Body of pancreas (tissue), 4 donors: ENCODE measurements at places on chromosomes 16 and 17. TPM values are rescaled to one million over a fixed set of nuclear protein-coding genes. Genes with fewer than 3 reads are reported as not detected.

RAC3 gene
- total RNA-seq = 3.1 TPM

KRTAP3-2 gene
- not detected for total RNA-seq

GRCh38 chr17:48392857-48393256 is 37.2 kb downstream of the SKAP1 start:
- no peak for DNase-seq

- DNase-seq = no peak
Observed at GRCh38 chr17:60391471-60392041, 377 bp downstream of the USP32 start.

DNA sequence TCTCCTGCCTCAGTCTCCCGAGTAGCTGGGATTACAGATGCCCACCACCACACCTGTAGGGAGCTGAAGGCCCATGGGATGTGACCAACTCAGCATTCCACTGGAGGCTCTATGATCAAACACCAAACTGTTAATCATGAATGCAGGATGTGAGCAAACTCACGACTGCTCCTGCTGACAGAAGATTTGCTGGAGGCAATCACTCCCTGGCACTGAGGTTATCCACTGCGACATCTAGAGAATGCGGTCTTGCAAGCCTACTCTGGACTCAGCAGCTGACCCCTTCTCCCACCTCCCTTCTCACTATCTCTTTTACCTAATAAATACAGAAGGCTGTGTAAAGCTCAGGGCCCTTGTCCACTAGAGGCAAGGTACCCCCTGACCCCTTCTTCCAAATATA is 4.9 kb downstream of the TEX14 start:
- DNase-seq = no peak

GRCh38 chr17:77542551-77543490 is 402.1 kb downstream of the SEC14L1 start:
- peak; percentile 74 for DNase-seq

MRPS7 gene
- 13.7 TPM for total RNA-seq

DNA sequence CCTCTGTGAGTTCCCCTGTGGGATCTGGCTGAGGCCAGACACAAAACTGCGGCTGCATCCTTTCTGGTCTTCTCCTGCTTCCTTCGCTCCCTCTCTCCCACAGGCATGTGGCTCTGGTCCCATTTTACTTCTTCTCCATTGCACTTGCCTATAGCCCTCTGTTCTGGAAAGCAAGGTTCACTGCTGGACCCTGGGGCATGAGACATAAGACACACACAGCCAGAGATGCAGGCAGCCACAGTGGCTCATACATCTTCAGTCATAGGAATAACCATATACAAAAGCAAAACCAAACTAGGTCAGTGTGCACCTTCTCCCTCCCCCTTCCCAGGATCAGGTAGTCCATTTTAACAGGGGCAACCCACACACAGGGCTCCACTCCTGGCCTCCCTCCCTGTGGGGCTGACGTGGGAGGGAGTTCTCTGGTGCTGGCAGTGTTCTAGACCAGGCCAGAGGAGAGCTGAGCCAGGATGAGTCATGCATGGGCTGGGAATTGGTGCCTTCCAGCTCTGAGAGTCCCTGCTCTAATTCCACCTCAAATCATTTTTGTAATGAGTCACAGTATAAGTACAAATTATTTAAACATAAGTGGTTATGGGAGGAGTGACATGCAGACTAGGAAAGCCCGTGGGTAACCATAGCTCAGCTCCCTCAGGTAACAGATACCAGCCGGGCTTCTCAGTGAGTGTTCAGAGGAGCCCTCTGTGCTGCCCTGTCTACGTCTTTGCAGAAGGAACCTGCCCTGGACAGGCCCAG is 58.0 kb downstream of the ASIC2 start:
- peak; percentile 52 for DNase-seq

FAM171A2 gene
- not detected for total RNA-seq

GRCh38 chr16:48535369-48535787 is 74.6 kb downstream of the N4BP1 start:
- no peak for DNase-seq

GRCh38 chr17:9247401-9247938 is 226.2 kb downstream of the NTN1 start:
- DNase-seq = no peak

- DNase-seq = no peak
Observed at GRCh38 chr17:62119373-62119772, 54.3 kb upstream of the MED13 start.

PIK3R5 gene
- total RNA-seq = 4.7 TPM

DNA sequence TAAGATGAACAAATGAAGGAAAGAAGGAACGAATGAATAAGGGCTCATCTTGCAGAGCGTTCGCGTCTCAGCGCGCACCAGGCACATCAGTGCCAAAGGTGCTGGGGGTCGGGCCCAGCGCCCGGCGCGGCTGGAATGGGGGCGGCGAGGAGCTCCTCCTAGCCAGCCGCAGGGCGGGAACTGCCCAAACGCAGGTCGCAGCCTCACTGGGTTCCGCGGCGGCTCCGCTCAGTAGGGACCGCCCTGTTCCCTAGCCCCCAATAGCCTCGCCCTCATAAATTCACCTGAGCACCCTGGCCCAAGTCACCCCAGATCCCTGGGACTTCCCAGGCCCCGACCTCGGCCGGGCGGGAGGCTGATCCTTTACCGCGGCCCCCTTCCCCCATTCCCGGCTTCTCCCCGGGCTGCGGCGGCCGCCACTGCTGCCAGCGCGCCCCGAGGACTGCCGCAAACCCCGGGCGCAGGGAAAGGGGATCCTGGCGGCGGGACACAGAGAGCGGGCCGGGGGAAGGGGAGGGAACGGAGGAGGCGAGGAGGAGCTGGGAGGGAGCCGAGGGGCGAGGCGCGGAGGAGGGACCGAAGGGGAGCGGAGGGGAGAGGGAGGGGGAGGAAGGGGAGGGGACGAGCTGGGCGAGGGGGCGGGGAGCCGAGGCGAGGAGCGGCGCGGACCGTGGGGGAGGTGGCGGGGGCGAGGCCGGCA is 377 bp upstream of the CRHR1 start:
- DNase-seq = no peak

DNA sequence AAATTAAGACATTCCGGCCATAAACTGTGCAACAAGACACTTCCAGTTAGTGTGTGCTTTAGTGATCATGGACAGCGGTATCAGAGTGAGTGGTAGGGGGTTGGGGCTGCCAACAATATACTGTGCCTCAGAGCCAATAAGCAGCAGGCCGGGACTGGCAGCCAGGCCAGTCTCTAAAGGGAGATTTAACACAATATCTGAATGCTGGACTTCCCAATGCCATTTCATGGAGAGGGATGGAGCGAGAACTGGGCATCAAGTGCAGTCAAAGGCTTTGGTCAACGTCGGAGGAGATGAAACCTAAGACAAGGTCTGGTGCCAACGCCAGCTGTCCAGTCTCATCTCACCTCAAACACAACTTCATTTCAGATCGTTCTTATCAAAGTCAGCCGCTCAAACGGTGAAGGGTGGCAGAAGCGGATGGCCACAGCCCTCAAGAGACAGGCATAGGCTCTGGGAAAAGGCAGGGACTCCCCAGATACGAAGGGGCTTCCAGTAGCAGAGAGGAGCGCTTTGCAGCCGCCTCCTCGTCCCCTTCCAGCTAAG is 935 bp downstream of the USP32 start:
- DNase-seq = peak; percentile 43

NTN1 gene
- 3.6 TPM for total RNA-seq

KRT28 gene
- not detected for total RNA-seq

TMEM98 gene
- 88.2 TPM for total RNA-seq

ROGDI gene
- 21.8 TPM for total RNA-seq

ARL5C gene
- not detected for total RNA-seq

GRCh38 chr17:83002118-83002805 is 77.1 kb upstream of the METRNL start:
- no peak for DNase-seq

HCRT gene
- total RNA-seq = not detected

SLC2A4 gene
- total RNA-seq = 1.3 TPM

GRCh38 chr16:19344224-19344801 is 58.8 kb downstream of the CLEC19A start:
- no peak for DNase-seq

GRCh38 chr16:27237219-27238015 is 31.2 kb downstream of the NSMCE1 start:
- peak; percentile 46 for DNase-seq

SLFN12L gene
- 1.6 TPM for total RNA-seq

- no peak for DNase-seq
Observed at GRCh38 chr17:31225831-31226230, 71.2 kb downstream of the OMG start.

GRCh38 chr17:47844814-47845715 is 4.0 kb upstream of the SCRN2 start:
- no peak for DNase-seq

- DNase-seq = no peak
Observed at GRCh38 chr16:27640277-27640600, 90.3 kb downstream of the KATNIP start.

CETP gene
- total RNA-seq = 0.66 TPM

GRCh38 chr16:66845791-66846221 is 1.6 kb downstream of the CA7 start:
- no peak for DNase-seq

GRCh38 chr17:71447644-71448043 is 673.2 kb upstream of the SOX9 start:
- no peak for DNase-seq

DNA sequence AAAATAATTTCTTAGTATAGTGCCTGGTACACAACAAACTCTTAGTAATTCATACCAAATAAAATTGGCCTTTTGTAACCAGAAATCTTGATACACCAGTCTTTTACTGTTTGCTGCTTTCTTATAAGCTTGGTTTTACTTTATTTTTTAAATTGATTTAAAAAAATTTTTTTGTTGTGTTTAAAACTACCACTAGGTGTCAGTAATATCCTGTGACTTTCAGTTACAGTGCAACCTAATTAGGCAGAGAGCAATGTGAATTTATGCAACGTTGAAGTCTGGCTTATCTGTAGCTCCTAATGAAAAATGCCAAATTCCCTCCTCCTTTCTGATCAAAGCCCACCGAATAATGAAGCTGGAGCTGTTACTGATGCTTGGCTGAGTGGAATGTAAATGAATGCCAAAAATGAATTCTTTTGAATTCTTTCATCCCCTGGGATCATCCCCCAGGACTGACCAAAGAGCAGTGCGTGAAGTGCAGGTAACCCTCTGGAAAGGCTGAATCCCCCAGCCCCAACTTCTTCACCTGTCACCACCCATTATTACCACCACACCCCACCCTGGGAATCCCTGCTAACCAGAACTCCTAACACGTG is 3.8 kb downstream of the ERCC4 start:
- no peak for DNase-seq

IL17C gene
- not detected for total RNA-seq

CDK5R1 gene
- total RNA-seq = 1.0 TPM

DNA sequence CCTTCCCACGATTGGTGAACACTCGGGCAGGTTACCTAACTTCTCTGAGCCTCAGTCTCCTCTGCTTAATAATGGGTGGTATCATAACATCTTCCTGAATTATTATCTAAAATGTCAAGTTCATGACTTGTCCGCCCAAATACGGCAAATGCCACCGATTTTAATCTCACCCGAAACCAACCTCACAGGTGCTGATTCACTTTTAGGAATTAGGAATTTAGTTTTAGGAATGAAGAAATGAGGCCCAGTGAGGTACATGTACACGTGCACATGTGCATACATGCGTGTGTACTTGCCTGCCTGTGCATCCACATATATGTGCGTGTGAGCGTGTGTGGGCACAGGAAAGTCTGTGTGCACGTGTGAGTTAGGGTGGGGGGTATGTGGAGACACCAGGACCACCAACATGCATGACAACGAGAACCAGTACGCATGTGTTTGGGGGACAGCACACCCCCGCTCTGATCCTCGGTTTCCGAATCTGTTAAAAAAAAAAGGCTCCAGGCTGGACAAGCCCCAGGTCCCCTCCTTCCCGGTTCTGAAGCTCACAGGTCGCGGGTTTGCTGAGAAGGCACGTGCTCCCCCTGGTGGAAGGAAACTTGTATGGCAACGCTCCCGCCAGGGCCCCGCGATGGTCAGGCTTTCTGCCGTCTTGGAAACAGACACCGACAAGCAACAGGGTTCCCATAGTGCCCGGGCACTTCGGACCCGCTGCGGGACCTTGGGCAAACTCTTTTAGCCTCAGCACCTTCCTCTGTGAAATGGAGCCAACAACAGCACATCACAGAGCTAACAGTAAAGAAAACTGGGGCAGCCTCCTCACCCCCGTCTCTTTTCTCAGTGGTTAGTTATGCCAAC is 219.2 kb downstream of the RBFOX3 start:
- DNase-seq = peak; percentile 75

SLC16A6 gene
- total RNA-seq = not detected

- no peak for DNase-seq
Observed at GRCh38 chr17:10112962-10113361, 85.4 kb downstream of the GAS7 start.

MYOCD gene
- 0.66 TPM for total RNA-seq

- DNase-seq = no peak
Observed at GRCh38 chr16:4976079-4976478, 17.9 kb downstream of the SEC14L5 start.

- no peak for DNase-seq
Observed at GRCh38 chr17:4204710-4205173, 59.0 kb downstream of the ANKFY1 start.

DNA sequence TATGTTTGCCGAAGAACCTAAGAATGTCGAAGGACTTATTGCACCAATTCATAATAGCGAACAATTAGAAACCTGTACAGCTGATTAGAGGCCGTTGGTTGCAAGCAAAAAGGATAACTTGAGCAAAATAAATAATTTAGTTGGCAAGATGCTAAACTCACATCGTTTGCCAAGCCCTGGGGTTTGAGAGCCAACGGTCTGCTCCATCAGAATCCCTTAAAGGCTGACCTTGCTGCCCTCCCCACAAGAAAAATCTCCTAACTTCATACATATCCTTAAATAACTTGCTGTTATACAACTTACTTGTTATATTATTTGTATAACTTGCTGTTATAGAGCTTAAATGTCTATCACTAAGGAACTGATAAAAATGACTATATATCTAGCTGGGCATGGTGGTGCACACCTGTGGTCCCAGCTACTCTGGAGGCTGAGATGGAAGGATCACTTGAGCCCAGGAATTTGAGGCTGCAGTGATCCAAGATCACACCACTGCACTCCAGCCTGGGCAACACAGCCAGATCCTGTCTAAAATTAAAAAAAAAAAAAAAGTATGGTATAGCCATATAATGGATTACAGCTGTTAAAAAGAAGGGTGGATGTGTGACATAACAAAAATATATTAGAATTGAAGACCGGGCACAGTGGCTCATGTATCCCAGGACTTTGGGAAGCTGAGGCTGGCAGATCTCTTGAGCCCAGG is 1.9 kb upstream of the TRIM37 start:
- no peak for DNase-seq

PPP4C gene
- 32.2 TPM for total RNA-seq

- DNase-seq = no peak
Observed at GRCh38 chr17:38511150-38512108, 83.2 kb downstream of the ARHGAP23 start.
